ENCODE measurements at places on chromosomes 7 and 10.

- no peak for DNase-seq
Observed at GRCh38 chr10:20598590-20598989, 298.5 kb downstream of the NEBL start.

DNA sequence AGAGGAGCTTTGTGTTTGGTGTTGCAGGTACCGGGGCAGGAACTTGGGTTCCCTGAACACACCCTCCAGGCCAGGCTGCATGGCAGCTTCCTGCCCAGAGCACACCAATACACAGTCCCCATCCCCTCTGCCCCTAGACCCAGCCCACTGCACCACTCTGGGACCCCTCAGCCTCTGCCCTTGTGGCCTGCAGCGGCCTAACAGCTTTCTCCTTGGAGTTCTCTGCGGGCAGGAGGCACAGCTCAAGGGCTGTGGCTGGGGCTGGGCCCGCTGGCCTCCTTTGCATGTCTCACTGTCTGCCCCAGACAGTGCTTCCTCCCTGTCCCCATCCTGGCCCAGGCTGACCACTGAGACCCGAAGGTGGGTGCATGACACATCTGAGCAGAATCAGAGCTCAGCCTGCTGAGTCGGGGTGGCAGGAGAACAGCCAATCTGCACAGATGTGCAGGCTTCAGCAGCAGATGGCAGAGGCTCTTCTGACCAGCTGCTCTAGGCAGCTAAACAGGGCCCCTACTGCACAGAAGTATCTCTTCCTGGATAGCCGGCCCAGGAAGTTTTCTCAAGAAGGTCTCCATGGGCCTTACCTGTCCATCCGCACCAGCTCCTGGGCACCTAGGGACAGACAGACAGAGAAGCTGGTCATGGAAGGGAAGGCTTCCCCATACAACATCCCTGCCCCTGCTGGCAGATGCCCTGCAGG lies 20.8 kb downstream of the VSIR start:
- no peak for DNase-seq

DNA sequence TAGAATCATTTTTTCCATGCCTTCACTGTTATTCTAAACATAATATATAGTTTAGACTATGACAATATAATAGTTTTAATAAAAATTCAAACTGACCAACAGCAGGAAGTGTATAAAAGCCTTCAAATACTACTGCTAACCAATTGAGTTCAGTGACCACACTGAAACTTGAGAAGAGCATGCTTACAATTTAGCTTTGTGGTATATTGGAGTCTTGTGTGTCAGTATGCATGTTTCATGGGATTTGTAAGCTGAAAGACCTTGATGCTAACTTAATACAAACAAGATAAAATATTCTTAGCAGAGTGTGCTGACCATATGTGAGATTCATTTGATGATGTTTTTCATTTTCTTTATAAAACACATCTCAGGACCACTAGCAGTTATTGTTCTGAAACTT lies 395.5 kb downstream of the SUGCT start:
- no peak for DNase-seq

- DNase-seq = no peak
Observed at GRCh38 chr10:109115179-109115578, 808.1 kb downstream of the XPNPEP1 start.

DNA sequence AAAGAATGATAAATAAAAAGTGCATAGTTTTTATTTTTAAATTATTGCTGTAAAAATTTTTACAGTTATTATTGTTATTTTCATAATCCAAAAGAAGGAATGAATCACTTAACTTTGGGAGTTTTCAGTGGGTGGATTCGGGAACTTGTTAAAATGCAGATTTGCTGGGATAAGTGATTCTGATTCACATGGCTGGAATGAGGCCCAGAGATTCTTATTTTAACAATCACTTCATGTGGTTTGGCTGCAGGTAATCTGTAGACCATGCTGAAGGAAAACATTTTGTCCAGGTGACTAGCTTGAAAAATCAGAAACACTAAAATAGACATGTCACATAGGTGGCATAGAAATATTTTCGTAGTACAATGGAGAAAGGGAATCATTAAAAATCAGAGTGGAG lies 13.9 kb downstream of the CROT start:
- no peak for DNase-seq

- DNase-seq = peak; percentile 40
Observed at GRCh38 chr7:70856901-70857630, 274.9 kb upstream of the GALNT17 start.

- DNase-seq = no peak
Observed at GRCh38 chr10:113754125-113754524, 2.6 kb downstream of the PLEKHS1 start.

DNA sequence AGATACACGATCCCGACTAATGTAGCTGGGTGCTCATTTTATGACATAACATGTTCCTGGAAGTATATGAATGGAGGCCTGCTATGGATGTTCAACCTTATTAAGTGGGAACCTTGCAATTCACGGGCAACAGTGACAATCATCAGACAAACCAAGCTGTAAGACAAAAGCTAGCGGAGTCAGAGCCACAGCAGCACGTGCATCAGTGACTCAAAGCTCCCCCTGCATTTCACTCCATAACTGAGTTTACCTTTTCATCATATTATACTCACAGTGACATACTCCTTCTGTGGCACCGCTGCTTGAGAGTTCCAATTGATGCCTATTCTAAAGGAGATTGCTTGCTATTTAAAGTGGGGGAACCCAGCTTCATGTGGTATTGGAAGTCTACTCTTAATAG lies 176.0 kb upstream of the PITRM1 start:
- DNase-seq = no peak

GRCh38 chr7:100801833-100802568 lies 25.3 kb downstream of the EPHB4 start:
- DNase-seq = no peak

- DNase-seq = no peak
Observed at GRCh38 chr10:25561758-25562157, 372.3 kb upstream of the MYO3A start.

- no peak for DNase-seq
Observed at GRCh38 chr10:47186941-47187340, 113.1 kb upstream of the GDF10 start.

- DNase-seq = no peak
Observed at GRCh38 chr7:79398138-79398749, 55.2 kb downstream of the MAGI2 start.

DNA sequence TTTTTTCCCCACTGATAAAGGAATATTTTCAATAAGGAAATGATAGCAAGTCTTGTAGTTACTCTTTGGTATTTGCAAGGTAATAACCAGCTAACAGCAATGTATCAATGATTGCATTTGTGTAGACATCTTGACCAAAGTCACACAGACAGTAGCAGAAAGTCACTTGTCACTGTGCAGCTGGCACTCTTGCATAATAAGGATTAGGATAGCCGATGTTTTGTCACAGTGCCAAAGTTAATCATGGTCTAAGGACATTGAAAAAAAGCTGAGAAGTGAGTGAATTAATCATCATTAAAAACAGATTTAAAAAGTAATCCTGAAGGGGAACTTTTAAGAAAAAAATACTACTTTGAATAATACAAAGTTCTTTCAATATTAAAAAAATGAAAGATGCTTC lies 834.3 kb upstream of the C7orf33 start:
- DNase-seq = no peak

DNA sequence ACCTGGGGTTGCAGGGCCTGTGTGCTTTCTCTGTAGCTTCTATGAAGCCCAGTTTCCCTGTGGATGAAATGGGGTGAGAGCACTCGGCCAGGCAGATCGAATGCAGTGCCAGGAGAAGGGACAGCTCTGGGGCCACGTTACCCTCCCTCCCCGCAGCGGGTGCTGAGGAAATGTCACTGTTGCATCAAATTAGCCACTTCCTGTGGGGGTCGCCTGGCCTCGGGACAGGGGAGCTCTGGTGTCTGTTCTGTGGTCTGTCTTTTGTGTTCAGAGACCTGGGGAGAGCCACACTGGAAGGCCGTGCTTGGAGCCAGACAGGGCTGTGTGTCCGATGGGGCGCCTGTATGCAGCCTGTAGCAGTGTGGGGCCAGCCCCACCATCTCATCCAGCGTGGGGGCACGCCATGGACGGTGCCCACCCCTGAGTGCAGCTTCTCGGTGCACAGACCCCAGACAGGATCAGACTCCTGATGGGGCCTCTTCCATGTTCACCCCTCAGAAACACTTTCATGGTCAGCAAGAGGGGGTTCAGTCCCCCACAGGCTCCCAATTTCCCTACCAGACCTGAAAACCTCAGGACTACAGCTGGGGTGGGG lies 13.6 kb downstream of the TTYH3 start:
- no peak for DNase-seq

GRCh38 chr10:43304687-43305333 lies 37.9 kb upstream of the RASGEF1A start:
- peak; percentile 53 for DNase-seq

GRCh38 chr10:69897432-69897831 lies 95.7 kb downstream of the COL13A1 start:
- no peak for DNase-seq

DNA sequence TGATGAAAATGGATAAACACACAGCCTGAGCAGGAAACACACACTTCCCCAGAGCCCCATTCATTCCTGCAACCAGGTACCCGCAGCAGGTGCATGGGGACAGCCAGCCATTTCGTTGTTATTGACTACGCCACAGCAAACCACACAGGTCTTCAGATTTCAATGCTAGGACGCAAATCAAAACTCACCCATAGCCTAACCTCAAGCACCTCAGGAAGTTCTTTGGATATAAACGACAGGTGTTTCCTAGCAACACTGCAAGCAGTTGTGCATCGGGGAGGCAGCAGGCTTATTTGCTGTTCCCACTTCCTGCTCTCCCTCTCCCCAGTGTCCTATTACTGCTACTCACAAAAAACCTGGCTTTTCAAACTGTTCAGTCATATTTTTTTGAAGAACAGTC lies 176.5 kb upstream of the FRMD4A start:
- peak; percentile 82 for DNase-seq

DNA sequence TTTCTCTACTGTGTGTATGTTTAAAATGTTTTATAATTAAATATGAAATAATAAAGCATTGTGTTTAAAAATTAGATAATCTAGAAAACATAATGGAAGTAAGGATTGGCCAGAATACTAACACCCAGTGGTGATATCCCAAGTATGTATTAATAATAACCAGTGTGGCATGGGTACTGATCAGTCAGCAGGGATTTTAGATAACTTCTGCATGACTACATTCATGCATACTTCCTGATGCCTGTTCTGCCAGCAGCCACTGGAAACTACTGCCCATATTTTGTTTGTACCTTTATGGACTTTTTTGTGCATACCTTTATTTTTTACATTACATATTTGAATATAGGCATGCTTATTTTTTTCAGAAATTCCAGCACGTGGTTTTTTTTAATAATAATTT lies 156.6 kb upstream of the TMEM196 start:
- no peak for DNase-seq

GRCh38 chr10:77643795-77644468 lies 6.3 kb upstream of the KCNMA1 start:
- no peak for DNase-seq

DNA sequence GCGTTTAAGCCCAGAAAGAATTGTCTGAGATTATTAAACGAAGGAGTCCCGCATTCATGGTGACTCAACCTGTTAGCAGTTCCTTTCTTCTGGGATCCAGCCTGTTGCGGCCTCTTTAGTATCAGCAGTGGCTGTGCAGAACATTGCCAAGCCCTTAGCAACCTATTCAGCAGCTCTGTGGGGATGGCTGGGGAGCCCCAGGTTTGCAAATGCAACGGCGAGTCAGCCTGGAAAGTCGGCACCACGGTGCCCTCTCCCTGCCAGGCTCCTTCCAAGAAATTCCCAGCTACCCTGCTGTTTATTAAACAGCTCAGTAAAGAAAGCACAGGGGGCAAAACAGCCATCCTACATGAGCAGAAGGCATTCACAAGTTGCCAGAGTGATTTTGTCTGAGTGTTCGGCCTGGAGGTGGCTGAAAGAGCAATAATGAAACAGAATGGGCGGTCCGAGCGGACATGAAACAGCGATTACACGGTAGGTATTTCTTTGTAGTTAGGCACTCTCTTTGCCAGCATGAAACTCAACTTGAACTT lies 198.3 kb downstream of the BAMBI start:
- DNase-seq = no peak

GRCh38 chr7:74183653-74184450 lies 9.7 kb downstream of the EIF4H start:
- DNase-seq = no peak

DNA sequence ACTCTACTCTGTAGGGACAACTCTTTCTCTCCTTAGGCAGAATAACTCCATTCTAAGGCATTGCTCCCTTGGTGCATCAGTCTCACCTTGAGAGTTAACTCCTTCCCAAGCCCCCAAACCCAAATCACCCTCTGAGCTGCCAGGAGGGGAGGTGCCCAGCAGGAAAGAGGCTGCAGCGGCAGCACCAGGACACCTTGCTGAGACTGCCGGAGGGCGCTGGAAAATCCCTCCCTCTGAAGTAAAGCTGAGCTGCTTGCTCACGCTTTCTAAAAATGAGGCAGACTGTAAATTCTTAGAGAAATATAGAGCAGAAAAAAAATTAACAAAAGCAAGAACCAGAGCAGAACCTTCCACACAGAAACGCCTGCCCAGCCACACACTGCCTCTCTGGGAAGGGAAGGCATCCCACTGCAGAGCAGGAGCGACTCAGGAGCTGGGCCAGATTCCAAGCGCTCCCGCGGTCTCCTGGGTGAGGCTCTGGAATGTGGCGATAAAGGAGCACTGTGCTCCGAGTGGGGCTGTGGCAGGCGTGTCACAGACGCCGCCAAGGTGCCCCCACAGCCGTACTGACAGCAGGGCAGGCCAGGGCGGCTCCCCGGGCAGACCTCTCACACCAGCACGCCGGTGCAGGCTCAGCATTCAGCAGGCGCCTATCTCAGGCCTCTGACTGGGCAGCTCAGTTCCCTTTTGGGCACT lies 202.1 kb downstream of the TNS3 start:
- no peak for DNase-seq

GRCh38 chr7:49866076-49866735 lies 92.8 kb downstream of the VWC2 start:
- no peak for DNase-seq

GRCh38 chr10:79249186-79250121 lies 97.8 kb upstream of the PPIF start:
- no peak for DNase-seq

- DNase-seq = peak; percentile 42
Observed at GRCh38 chr7:130961128-130961601, 227.2 kb upstream of the KLF14 start.

GRCh38 chr10:68364101-68364886 lies 31.6 kb upstream of the PBLD start:
- DNase-seq = no peak

DNA sequence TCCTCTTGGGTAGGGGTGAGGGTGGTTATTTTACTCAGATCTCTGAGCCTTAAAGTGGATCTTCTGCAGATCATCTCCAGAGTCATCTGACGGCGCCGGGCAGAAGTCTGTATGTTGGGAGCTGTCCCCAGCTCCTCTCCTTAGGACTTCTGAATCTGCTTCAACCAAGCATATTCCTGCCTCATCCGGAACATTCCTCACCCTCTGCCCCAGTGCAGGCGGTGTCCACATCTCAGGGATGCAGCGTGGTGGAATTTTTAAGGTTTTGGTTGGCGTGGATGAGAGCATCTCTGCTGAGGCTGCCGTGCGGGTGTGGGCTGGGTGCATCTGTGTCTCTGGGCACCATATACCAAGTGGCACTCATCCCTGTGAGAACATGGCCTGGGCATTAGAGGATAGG lies 148.3 kb downstream of the MGMT start:
- DNase-seq = no peak

Data from T-helper 2 cell (primary cell).